A172 (cell line): ENCODE measurements at places on chromosomes 1 and 21.

DNA sequence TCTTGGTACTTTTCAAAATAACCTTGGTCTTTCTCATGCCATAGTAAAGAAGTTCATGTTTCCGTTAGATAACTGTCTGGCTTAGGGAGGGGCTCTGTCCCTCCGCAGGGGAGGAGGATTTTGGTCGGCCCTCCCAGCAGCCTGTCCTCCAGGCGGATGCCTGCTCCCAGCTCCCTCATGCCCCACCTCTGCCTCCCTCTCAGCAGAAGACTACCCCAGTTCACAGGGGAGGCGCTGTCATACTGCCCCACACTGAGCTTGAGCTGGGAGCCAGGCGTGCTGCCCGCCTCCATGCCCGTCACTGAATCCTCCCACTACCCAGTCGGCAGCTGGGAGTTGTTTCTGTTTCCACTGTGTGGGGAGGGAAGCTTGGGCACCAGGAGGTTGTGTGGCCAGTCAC is 127.3 kb downstream of the CAMTA1 start:
- DNase-seq, result no peak

- no peak for DNase-seq
Observed at GRCh38 chr1:54246116-54246721, 46.3 kb downstream of the MRPL37 start.

DNA sequence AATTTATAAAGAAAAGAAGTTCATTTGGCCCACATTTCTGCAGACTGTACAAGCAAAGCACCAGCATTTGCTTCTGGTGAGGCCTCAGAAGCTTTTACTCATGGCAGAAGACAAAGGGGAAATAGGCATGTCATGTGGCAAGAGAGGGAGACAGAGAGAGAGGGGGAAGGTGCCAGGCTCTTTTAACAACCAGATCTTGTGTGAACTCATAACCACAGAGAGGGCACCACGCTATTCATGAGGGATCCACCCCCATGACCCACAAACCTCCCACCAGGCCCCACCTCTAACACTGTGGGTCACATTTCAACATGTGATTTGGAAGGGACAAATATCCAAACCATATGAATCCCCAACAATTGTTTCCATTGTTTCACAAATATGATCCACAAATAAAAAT is 467.9 kb downstream of the SIPA1L2 start:
- DNase-seq, result no peak

DNA sequence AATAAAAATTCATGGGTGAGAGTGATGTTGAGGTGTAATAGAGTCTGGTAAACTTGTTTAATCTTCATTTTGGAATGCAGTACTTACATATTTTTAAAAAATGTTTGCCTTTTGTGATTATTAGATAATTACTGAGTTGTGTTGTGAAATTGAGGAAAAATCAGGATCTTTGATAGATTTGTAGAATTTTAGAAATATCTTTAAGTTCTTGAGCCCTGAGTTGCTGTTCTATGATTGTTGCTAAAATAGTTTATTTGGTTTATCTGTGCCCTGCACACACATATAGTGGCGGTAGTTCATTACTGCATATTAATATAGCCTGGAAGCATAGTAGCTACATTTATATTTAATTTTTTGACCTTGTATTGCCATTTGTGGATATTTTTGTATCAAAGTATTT is 1.6 kb downstream of the B3GALT2 start:
- DNase-seq, result no peak

GRCh38 chr1:184912392-184912791 is 61.9 kb downstream of the NIBAN1 start:
- no peak for DNase-seq

DNA sequence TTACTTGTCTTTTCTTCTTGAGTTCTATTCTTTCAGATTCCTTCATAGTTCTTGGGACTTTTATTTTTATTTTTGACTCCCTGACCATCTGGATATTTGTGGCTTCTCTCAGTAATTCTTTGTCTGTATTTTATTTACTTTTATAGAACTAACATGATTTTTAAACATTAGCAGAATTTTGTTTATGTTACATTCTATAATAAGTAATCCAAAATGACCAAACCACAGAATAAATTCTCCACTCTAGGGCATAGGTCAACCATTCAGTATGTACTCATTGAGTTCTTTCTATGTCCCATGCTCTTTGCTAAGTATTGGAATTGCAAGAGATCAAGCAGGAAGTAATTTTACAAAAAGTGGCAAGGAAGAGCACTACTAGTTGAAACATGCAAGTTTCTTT is 969.0 kb downstream of the TTLL7 start:
- no peak for DNase-seq

DNA sequence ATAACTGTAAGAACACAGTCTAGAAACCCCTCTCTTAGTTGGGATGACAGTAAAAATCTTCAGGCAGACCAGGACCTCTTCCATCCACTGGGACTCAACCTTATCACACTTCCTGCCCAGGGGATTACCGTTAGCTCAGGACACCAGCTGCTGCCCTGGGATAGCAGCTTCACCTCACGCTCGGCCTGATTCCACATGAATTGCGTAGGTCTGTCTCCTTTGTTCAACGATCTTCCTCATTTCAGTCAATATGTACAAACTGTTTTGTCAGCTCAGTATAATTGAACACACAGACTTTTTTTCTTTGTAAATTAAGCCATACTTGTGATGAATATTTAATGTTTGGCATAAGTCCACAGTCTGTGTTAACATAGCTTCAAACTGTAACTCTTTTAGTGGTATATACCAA is 290.4 kb downstream of the GRIK1 start:
- DNase-seq, result no peak

- no peak for DNase-seq
Observed at GRCh38 chr1:211329764-211330201, 3.1 kb downstream of the TRAF5 start.

- no peak for DNase-seq
Observed at GRCh38 chr1:104295511-104295910, 545.8 kb downstream of the AMY1C start.

- no peak for DNase-seq
Observed at GRCh38 chr1:46298387-46298786, 5.0 kb downstream of the LRRC41 start.

GRCh38 chr1:147902253-147902845 is at the start of gene GJA8:
TSS of gene GJA8 (plus strand) at chr1:147902795. CDS start at chr1:147907956, 5,161 bp downstream.
- DNase-seq, result peak; percentile 67

DNA sequence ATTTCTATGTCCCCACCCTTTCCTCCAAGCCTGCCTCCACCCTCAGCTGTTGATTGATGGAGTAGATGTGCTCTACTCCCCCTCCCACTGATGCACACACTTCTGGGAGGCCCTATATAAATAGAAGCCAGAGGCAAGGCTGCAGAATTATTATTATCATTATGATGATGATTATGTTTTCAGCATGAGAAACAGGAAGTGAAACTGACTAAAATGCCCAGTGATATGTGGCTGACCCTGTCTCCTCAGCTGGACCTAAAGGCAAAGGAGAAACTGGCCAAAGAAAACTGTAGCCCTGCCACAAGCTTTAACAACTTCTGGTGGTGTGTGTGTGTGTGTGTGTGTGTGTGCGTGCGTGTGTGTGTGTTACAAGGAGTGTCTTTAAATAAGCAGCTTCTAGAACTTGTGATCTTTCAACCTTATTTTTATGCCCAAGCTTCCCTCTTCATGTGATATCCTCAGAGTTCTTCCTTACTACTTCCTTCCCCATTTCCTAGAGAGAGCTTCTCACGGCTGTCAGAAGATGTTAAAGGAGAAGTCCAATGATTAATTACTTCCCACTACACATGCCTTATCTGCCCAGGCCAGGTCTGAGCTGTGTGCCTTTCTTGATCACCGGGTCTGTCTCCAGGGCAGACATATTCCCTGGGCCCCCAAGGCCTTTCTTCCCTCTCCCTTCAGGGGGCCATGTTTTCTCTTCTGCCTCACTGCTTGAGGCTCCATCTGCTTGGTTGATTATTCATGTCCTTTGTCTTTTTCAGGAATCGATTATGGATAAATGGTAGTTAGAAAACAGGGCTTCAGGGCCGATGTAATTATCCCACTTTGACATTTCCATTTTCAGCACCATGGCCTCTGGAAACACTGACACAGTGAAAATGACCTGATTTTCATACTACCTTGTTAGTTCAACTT is 11.6 kb upstream of the MAPKAPK2 start:
- peak; percentile 15 for DNase-seq

DNA sequence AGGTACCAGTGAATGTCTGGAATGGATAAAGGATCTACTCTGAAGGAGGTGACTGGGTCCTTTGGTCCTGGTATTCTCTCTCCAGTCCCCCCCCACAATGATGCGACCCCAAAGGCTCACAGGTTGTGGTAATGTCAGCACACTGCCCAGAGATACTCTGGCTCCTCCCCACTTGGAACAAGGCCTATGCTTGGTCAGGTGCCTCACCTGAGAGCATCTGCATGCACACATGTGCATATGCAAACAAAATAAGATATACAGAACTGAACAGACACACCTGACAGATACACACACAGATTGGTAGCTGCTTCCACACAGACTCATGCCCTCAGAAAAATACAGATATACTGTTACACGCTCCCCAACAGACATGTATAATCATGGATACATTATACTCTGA is 33.5 kb downstream of the DMAP1 start:
- no peak for DNase-seq

DNA sequence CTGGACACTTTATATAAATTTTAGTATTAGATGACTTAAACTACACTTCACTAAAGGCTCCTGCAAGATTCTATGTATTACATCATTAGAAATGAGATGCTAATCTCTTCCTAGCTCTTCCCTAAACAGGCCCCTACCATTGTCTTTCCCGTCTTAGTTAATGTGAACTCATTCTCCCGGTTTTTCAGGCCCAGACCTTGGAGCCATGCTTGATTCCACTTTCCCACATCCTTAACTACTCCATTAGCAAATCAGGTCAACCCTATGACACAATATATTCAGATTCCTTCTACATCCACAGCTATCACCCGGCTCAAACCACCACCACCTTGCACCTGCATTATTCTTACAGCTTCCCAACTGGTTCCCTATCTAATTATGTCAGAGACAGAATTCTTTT is 73.3 kb downstream of the NVL start:
- DNase-seq, result no peak

DNA sequence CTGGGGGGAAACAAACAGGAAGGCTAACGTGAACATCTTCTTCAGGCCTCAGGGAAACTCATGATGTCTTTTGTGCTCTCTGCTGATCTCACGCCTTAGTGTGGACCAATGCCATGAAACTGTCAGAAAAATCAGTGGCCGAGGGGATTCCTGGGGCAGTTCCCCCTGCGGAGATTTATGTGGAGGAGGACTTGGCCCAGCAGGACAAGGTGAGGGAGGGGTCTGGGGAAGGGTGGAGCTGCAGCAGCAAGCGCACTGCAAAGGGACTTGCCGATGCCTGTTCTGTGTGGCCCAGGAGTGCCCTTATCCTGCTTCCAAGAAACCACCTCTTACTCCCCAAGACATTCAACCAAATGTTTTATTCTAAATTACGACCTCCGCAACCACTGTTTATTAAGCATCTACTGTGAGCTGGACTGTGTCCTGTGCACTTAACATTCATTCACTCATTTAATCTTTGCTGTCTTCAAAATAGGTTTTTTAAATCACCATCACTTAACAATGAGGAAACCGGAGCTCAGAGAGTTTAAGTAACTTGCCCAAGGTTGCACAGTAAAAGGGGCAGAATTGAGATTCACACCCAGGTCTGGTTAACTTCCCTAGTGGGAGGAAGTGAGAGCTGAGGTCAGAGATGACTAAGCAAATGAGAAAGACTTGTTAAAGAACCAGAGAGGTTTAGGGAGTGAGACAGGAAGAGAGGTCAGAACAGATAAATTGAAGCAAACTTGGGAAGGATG is 49.7 kb downstream of the FHAD1 start:
- DNase-seq, result no peak

GRCh38 chr1:48223366-48224240 is 1.1 kb downstream of the SLC5A9 start:
- no peak for DNase-seq

GRCh38 chr21:38424305-38425019 is 73.8 kb downstream of the ERG start:
- DNase-seq, result no peak

DNA sequence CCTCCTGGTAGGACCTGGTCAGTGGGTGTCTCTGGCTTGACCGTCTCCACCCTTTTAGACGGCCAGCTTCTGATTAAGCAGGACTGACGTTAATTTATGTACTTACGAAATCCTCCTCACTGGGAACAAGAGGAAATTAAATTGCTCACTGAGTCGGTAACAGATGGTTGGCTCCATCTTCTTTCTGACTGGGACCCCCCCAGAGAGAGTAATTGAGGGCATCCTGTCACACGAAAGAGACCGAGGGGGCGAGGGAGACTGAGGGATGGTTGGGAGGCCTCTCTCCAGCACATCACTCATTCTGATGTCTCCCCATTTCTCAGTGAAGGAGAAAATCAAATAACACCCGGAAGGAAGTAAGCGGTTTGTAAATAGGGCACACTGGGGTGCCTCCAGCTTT is 104.8 kb downstream of the OMA1 start:
- DNase-seq, result no peak

DNA sequence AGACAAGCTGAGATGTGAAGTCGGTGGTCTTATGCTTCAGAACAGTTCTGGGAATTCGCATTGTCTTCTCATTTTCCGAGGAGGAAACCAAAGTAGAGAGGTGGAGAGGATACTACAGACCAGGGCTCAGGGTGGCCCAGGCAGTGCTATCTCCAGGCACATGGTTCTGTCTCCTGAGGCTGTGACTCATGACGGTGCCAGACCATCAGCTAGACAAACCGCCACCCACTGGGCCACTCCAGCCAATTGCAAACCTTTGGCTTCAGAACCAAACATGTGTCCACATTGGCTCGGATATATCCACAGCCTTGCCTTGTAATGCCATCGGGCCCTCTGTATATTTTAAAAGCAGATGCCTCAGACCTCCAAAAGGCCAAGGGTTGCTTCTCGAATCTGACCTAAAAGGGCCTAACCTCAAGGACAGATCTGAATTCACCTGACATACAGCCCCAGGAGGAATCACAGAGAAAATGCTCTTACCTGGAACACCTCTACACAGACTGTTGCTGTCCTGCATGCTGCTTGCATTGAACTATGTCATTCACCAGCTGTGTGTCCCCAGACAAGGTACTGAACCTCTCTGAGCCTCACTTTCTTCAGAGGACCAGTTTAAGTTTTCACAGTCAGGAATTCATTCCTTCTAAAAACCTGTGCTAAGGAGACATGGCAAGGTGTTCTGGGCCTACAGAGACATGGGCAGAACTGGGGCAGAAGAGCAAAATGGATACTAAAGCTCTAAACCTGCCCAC is 224.9 kb upstream of the JUN start:
- DNase-seq, result peak; percentile 42

- DNase-seq, result peak; percentile 75
Observed at GRCh38 chr1:116486424-116486823, 84.4 kb downstream of the CD58 start.
